Large intestine (tissue), 12 donors: ENCODE measurements at places on chromosomes 7 and 10. TPM values are rescaled to one million over a fixed set of nuclear protein-coding genes. Genes with fewer than 3 reads are reported as not detected.

DNA sequence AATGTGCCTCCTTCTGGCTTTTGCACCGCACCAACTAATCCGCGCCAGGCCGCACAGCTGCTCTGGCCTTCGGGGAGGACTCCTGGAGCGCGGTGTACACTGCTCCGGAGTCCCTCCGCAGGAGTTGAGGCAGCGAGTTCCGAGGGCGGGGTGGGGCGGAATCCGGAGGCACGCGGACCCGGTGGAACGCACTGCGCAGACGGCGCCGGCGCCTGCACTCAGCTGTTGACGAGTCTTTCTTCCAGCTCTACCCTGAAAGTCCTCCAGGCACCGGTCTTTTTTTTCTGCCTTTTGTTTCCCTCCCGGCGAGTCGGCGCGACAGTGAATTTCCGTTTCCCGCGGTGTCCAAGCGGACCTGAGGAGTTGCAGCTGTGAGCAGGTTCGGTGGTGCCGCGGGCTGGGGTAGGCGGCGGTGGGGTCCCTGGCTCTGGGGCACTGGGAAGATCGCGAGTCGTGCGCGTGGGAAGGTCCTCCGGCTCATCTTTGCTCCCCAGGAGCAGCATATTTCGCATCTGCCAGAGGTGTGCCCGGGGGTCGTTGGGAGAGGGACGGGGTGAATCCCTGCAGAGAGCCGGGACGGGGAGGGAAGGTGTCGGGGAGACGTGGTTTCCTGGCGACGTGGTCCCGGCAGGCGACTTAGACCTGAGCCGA, 44.1 kb downstream of the SFTPD start:
- peak; percentile 23 for DNase-seq
- peak overlapping the region; percentile 54 for H3K4me3 ChIP-seq
- H3K27ac ChIP-seq = no peak overlapping the region

DNA sequence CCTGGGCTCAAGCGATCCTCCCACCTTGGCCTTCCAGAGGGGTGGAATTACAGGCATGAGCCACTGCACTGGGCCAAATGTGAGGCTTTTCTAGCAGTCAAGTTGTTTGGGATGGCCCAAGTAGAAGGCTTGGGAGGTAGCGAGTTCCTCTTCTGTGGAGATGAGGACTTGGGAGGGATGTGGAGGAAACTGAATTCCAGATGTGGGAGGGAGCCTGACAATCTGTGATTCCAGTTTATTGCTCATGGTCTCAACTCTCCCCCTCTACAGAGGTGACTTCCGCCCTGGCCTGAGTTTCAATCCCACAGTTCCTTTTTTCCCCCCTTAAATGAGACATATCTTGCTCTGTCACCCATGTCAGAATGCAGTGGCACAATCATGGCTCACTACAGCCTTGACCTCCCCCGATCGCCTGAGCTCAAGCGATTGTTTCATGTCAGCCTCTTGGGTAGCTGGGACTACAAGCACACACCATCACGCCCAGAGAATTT, 3.4 kb downstream of the STYXL1 start:
- no peaks in the 10 kb centered on the region for H3K27me3 ChIP-seq
- no peak for DNase-seq
- H3K36me3 ChIP-seq = peaks cover 15% of the 10 kb centered on the region
- H3K4me3 ChIP-seq = no peak overlapping the region

DNA sequence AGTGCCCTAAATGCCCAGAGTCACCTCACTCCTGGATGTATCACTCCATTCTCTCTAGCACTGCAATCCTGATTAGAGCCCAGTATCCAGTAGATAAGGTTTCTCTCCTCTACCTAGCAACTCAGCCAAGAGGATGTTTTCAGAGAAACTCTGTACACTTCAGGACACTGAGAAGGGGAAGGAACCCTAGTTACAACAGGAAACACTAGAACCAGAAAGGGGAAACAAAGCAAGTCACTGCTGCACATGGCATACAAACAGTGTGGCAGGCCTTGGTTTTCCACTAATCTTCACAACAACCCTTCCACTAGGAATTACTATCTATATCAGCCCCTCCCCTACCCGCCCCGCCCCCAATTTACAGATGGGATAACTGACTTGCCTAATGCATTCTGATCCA, 1.6 kb downstream of the FAM204A start:
- no peaks in the 10 kb centered on the region for H3K27me3 ChIP-seq
- H3K4me3 ChIP-seq = no peak overlapping the region

Gene DNAJB12
- polyA plus RNA-seq = 35.3 TPM

DNA sequence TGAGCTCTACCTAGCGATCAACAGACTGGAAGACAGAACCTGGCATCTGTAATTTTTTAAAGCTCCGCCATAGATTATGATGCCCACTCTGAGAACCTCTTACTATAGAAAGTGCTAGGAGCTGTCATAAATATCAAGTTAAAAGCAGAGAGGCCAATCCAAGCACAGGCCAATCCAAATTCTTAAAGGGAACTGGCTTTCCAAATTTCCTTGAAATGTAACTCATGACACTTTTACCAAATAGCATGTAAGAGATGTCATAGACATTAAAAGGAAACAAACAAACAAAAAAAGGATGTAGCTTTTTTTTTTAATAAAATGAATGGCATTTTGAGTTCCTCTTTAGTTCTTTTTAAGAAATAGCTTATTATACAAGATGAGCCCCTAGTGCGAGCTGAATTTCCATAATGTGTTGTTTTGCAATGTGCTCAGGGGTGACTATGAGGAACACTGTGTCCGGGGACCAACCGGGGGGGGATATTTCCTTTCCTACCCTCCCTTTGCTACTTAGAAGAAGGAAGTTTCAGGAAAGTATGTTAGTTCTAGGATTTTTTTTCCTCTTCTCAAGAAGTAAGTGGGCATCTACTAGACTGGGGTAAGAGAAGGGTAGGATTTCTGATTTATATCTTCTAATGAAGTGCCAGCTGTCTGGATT, 23.7 kb upstream of the MRC1 start:
- no peaks in the 10 kb centered on the region for H3K27me3 ChIP-seq
- H3K27ac ChIP-seq = no peak overlapping the region
- H3K4me1 ChIP-seq = peaks cover 5% of the 10 kb centered on the region
- peaks cover 2% of the 10 kb centered on the region for H3K36me3 ChIP-seq
- DNase-seq = no peak
- no peak overlapping the region for H3K4me3 ChIP-seq

GRCh38 chr7:148687555-148687954, 11.1 kb upstream of the CUL1 start:
- H3K36me3 ChIP-seq = no peaks in the 10 kb centered on the region
- DNase-seq = no peak
- no peak overlapping the region for H3K27ac ChIP-seq
- H3K27me3 ChIP-seq = no peaks in the 10 kb centered on the region

Gene CC2D2B
- 1.2 TPM for polyA plus RNA-seq

GRCh38 chr10:113496111-113497109, 56.4 kb upstream of the HABP2 start:
- H3K4me1 ChIP-seq = peaks cover 4% of the 10 kb centered on the region
- peak; percentile 11 for DNase-seq
- no peak overlapping the region for H3K4me3 ChIP-seq
- H3K36me3 ChIP-seq = no peaks in the 10 kb centered on the region
- no peak overlapping the region for H3K27ac ChIP-seq
- H3K27me3 ChIP-seq = peaks cover 13% of the 10 kb centered on the region

- no peaks in the 10 kb centered on the region for H3K36me3 ChIP-seq
Measured at GRCh38 chr10:123555616-123556015, 110.5 kb upstream of the GPR26 start.

DNA sequence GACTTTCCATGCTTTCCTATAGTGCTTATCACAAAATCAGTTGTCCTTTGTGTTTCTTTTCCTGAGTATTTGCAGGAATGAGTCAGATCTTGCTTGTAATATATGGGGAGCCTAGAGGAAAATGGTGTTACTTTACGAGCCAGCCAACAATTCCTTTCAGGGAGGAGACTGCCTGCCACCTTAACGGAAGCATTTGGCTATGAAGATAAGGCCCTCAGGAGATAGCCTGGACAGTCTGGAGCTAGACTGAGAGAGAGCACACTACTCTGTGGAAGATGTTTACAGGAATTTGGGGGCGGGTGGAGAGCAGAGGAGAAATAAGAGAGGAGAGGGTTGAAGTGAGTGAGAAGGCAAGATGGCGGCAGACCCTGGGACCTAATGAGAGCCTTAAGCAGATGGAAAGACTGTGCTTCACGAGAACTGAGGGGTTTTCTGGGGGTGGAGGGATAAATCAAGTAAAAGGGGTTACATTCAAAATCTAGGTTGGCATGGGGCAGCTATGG, 126.3 kb downstream of the SNX10 start:
- H3K27me3 ChIP-seq = no peaks in the 10 kb centered on the region
- H3K36me3 ChIP-seq = no peaks in the 10 kb centered on the region
- no peak overlapping the region for H3K27ac ChIP-seq
- H3K4me1 ChIP-seq = no peaks in the 10 kb centered on the region
- DNase-seq = no peak

Gene VWA2
- 4.6 TPM for polyA plus RNA-seq

Gene DNAJB9
- polyA plus RNA-seq = 30.5 TPM

DNA sequence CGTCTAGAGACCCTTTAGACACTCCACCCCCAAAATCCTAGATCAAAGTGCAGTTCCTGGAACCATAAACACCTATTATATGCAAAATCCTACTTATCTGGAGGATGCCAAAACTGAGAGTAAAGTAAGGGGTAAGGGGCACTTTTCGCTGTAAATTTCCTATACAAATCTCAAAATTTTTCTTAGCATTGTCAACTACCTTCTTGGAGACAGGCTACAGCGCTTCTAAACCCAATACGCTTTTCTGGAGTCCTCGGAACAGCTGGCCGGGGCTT, 10.4 kb downstream of the TWIST1 start:
- peak overlapping the region; percentile 5 for H3K4me3 ChIP-seq
- H3K27ac ChIP-seq = no peak overlapping the region
- DNase-seq = no peak
- H3K4me1 ChIP-seq = no peaks in the 10 kb centered on the region
- no peaks in the 10 kb centered on the region for H3K36me3 ChIP-seq

DNA sequence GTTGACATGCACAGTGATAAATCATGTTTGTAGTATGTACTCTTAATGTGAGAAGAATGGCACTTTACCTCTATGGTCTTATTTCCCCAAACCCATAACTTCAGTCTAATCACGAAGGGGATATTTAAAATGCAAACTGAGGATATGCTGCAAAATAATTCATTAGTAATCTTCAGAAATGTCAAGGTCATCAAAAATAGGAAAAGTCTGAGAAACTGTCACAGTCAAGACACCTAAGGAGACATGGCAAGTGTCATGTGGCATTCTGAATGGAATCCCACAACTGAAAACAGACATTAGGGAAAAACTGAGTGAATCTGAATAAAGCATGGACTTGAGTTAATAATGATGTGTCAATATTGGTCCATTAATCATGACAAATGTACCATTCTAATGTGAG, 605.5 kb upstream of the ANKRD30A start:
- H3K4me1 ChIP-seq = no peaks in the 10 kb centered on the region
- no peak overlapping the region for H3K4me3 ChIP-seq
- no peak for DNase-seq
- H3K36me3 ChIP-seq = no peaks in the 10 kb centered on the region

Gene GRB10
- polyA plus RNA-seq = 19.9 TPM

- no peak overlapping the region for H3K4me3 ChIP-seq
- no peak for DNase-seq
- H3K4me1 ChIP-seq = no peaks in the 10 kb centered on the region
- H3K36me3 ChIP-seq = no peaks in the 10 kb centered on the region
- H3K27ac ChIP-seq = no peak overlapping the region
Measured at GRCh38 chr7:101681170-101682007, 52.3 kb upstream of the MYL10 start.

Gene CAV1
- 100 TPM for polyA plus RNA-seq

GRCh38 chr7:141454338-141454737, 96.9 kb upstream of the AGK start:
- DNase-seq = no peak
- no peaks in the 10 kb centered on the region for H3K4me1 ChIP-seq
- H3K27me3 ChIP-seq = peaks cover 3% of the 10 kb centered on the region
- no peaks in the 10 kb centered on the region for H3K36me3 ChIP-seq

DNA sequence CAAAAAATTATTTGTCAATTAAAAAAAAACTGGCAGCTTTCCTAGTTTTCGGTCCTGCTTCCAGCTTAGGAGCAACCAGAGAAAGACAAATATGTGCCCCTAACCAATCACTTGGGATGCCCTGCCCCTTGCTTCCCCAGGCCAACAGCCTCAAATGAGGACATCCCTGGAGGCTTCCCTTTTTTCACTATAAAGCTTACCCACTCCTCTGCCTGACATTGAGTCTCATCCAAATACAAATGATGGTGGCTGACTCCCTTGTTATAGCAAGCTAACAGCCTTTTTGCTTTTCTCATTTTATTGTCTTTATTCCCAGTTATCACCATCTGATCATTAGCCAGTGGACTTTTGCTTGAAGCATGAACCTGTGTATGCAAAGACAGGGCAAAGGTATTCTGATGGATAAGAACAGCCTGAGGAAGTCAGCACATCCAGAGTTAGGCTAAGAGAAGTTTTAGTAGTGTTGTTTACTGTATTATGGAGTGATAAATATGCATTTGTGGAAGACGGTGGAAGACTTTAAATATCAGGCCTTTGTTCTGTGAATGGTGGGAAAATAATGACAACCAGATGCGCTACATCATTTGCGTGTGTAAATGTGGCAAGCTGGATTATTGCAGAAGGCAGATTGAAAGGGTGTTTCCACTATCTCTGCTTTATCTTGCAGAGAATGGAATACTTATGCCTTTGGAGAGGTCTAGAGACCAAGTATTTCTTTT, 1.7 kb upstream of the CCM2 start:
- H3K27ac ChIP-seq = peak overlapping the region; percentile 42
- no peaks in the 10 kb centered on the region for H3K36me3 ChIP-seq
- no peak overlapping the region for H3K4me3 ChIP-seq
- no peaks in the 10 kb centered on the region for H3K27me3 ChIP-seq

- no peak overlapping the region for H3K4me3 ChIP-seq
- no peaks in the 10 kb centered on the region for H3K27me3 ChIP-seq
- no peak overlapping the region for H3K27ac ChIP-seq
- no peak for DNase-seq
- H3K36me3 ChIP-seq = no peaks in the 10 kb centered on the region
- peaks cover 14% of the 10 kb centered on the region for H3K4me1 ChIP-seq
Measured at GRCh38 chr7:37150856-37151255, 297.8 kb downstream of the ELMO1 start.

Gene C10orf53
- 0.03 TPM for polyA plus RNA-seq

- no peak overlapping the region for H3K27ac ChIP-seq
- peak; percentile 42 for DNase-seq
- H3K4me3 ChIP-seq = no peak overlapping the region
- H3K36me3 ChIP-seq = no peaks in the 10 kb centered on the region
- H3K27me3 ChIP-seq = peaks cover 2% of the 10 kb centered on the region
- H3K4me1 ChIP-seq = no peaks in the 10 kb centered on the region
Measured at GRCh38 chr10:49419005-49419404, 23.1 kb upstream of the DRGX start.

DNA sequence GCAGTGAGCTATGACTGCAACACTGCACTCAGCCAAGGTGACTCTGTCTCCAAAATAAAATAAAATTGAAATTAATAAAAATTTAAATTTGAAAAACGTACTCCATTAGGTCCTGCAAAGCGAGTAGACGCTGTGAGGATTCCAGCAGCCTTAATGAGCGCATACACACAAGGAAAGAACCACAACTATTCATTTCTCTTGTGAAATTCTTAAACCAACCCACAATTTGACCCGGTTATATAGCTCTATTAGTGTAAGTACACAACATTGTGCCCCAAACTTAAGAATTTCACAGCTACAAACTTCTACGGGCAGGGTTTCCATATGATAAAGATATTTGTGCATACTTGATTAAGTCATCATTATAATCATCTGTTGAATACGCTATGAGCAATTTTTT, 84.4 kb downstream of the PARD3 start:
- H3K4me1 ChIP-seq = no peaks in the 10 kb centered on the region
- no peaks in the 10 kb centered on the region for H3K36me3 ChIP-seq
- H3K27me3 ChIP-seq = no peaks in the 10 kb centered on the region
- no peak for DNase-seq

Gene FAM25G
- polyA plus RNA-seq = not detected

Gene GJD4
- polyA plus RNA-seq = 0.09 TPM

- no peak overlapping the region for H3K27ac ChIP-seq
- no peak for DNase-seq
- peaks cover 3% of the 10 kb centered on the region for H3K27me3 ChIP-seq
- H3K4me1 ChIP-seq = peaks cover 11% of the 10 kb centered on the region
Measured at GRCh38 chr10:78177491-78178185, 144.0 kb downstream of the RPS24 start.
